ENCODE measurements at places on chromosomes 4 and X.

DNA sequence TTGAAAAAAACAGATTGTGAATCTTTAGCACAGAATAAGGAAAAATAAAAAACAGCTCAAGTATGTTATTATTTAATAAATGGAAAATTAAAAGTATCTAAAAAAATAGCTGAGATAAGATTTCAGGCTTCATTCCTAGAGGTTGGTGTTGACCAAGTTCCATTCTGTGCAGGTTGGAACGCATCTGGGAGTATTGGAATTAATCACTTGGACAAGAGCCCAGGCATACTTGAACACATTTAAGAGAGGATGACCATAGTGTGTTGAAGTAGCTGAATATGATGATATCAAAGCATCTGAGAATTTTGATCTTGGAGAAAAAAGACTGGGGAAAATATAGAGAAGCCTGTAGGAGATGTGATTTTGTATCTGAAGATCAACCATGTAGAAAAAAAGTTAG lies 54.6 kb upstream of the VCX start:
- no peak for DNase-seq

DNA sequence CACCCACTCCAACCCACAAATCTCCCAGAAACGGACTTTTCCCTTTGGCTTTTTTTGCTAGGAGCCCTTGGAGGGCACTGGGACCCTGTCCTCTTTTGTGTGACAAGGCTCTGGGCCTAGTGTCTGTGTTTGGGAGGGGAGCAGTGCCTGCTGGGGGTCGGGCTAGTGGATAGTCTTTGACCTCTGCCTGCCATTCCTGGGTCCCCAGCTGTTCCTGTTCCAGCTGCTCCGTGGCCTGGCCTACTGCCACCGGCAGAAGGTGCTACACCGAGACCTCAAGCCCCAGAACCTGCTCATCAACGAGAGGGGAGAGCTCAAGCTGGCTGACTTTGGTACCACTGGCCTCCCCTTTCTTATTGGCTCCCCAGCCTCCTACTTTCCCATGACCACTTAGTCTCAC lies 6.7 kb upstream of the USP11 start:
- no peak for DNase-seq

DNA sequence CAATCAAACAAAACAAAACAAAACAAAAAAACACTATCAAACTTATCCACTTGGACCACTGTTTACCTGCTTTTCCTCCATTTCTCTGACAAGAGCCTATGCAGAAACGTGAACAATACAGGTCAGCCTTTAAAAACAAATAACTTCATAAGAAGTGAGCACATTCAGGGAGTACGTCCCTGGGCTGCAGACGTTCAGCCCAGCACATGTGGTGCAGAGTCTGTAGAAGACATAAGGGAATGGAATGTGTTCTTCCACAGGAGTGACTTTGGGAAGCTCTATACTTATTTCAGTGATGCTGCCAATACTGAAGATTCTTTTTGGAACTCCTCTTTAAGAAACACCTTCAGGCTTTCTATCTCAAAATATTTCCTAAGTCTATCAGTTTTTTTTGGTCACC lies 120.6 kb downstream of the SPRY1 start:
- no peak for DNase-seq

GRCh38 chr4:153117554-153117953 lies 86.7 kb upstream of the TRIM2 start:
- no peak for DNase-seq

DNA sequence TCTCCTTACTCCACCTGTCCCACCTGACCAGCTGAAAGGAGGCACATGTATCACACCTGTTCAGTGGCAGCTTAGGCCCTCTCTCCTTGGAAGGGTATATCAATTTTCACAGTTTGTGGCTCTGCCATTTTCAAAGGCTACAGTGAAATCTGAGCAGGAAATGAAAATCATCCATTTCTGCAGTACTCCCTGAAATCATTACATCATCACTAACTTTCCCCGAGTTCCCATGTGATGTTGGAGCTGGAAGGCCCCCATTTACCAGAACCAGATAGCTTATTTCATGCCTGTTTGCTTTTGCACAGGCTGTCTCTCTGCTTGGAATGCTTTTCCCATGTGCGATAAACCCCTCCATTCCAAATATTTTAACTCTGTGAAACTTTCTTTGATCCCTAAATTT lies 31.0 kb upstream of the STX18 start:
- DNase-seq: no peak

GRCh38 chrX:53133400-53133799 lies 39.5 kb downstream of the KANTR start:
- DNase-seq: no peak

GRCh38 chr4:21195682-21196081 lies 495.4 kb downstream of the PACRGL start:
- no peak for DNase-seq

DNA sequence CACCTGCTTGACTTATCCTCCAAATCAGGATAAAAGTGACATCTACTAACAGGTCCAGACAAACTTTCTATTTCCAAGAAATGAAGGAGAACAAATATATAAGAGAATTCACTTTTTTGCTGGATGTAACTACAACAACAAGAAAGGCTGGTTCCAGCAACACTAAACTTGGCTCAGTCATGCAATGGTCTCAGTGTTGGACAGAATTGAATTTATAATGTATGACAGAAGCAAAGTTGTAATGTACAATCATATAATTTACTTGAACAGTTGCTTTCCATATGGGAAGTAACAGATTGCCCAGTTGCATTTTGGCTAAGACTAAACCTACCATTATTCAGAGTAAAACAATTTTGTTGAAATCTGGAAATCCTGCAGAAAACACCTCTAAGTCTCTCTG lies 183.3 kb upstream of the INTU start:
- DNase-seq: no peak

GRCh38 chrX:130726661-130727060 lies 176.3 kb downstream of the ENOX2 start:
- no peak for DNase-seq

- DNase-seq: no peak
Measured at GRCh38 chr4:81635739-81636138, 164.0 kb upstream of the RASGEF1B start.

DNA sequence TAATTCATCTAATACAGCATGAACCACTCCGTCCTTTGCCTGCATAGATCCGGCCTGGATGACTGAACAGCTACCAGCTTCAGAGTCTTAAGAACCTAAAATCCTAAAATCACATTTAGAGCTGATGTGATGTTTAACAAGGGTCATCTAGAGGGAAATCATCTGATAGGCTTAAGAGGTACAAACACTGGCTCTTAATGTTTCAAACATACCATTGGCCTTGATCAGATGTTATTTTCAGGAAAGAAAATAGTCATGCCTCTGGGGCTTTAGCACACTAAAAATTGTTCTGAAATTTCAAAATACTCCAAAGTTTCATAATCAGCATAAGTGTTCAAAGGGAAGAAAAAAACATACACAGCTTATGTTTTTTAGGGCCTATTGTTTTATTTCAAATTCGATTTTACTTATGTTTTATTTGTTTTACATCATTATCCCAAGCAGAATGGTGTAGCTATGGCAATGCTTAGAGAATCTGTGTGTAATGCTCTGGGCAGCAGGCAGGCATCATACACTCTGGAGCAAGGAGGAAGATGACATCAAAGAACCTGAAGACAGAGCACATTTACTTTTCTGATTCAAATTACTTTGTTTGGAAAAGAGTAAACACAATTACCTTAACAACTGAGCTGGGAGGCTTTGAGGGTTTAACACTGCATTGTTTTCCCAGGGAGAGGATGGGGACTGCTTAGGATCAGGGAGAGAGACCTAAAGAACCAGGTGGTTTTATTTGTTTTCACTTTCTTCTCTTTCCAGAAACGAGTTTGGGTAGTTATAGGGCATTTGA lies 25.3 kb upstream of the LEF1 start:
- DNase-seq: no peak

GRCh38 chrX:23633834-23634580 lies 33.3 kb upstream of the PRDX4 start:
- no peak for DNase-seq

DNA sequence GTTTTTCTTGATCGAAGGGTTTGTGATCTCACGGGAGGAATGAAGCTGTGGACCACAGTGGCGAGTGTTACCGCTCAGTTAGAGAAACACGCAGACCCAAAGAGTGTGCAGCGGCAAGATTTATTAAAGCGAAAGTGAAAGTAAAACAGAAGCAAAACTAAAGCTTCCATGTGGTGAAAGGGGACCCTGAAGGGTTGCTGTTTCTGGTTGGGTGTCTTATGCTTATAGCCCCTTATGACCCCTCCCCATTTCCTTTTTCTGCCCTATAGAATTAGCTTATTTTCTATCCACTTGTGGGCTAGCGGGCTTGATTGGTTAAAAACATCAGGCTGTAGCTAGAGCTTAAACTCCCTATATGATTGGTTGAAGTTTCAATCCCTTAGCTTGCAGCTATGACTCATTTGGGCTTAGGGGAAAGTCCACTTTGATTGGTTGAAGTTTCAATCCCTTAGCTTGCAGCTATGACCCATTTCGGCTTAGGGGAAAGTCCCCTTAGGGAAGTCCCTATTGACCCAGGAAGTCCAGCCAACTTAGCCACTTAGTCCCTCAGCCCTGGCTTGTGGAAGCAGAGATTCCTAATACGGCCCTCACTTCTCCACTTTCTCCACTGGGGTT lies 171.2 kb upstream of the NWD2 start:
- DNase-seq: no peak

- no peak for DNase-seq
Measured at GRCh38 chrX:46588263-46588662, 14.7 kb downstream of the CHST7 start.

GRCh38 chrX:37722595-37722994 lies 37.0 kb downstream of the XK start:
- no peak for DNase-seq

DNA sequence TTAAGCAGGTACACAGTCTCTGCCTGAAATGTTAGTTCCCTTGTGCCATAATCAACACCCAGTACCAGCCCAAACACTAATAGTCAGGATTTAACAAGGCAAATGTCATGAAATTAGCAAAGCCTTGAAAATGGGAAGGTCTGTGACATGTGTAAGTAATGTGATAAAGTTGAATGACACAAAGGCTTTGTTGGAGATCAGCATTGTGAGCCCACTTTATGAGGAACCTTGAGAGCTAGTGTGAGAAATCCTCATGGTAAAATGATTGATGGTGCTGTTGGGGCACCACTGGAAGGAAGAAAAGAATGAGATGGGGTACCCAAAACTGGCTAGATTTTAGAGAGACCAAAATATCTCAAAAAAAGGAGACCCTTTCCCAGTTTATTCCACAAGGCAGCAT lies 3.3 kb upstream of the LIN54 start:
- no peak for DNase-seq

DNA sequence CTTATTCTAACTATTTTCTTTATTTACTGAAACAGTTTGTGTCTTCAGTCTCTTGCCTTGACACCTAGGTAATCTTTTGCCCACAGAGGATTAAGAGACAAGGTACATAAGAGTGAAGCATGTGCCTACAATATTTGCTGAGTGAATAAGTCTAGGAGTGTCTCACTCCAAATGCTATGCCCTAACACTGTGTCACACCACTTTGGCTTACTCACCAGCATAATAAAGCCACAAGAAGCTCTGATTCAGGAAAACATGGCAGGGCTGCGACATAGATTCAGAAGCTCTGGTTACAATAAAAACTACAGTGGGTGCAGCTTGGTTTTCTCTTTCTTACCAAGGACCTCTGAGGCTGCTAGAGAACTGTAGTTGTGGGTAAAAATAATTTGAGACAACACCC lies 127.1 kb downstream of the RBM46 start:
- DNase-seq: no peak

- DNase-seq: no peak
Measured at GRCh38 chrX:115649461-115650063, 88.6 kb downstream of the PLS3 start.

- DNase-seq: no peak
Measured at GRCh38 chr4:188372829-188373228, 233.6 kb downstream of the TRIML1 start.

DNA sequence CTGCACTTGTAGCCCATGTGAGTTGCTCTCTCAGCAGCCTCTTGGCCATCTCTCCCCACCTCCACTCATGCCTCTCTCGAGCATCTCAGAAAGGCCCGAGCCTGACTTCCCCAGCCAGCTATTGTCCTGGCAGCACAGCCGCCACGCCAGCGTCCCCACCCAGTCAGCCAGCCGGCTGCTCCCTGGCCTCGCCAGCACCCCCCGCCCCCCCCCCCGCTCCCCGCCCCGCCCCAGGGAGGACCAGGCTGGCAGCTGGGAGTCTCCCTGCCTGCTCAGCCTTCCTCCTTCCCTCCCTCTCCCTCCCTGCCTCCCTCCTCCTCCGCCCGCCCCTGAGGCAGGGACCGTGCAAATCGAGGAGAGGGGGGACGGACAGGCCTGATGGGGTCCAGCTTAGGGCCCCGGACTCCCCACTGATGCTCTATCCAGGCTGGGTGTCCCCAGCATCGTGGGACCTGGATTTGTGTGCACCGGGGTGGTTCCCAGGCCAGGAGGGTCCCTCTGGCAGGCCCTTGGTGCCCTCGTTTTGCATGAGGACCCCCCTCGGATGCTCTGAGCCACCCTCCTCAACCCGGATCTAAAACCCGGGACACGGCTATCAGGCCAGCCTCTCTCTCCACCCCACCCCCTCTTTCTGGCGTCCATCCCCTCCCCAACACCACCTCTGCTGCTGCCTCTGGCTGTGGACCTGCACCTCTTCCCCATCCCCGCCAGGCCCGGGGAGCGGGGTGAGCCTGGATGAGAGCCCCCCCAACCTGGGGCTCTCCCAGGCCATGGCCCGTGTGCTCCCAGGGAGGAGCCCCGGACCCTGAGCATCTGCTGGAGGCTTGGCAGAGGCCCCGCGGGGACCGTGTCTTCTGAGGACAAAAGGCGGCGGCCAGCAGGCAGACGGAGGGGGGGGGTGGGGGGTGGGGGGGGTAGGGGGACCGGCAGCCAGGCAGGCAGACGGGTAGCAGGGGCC lies at the start of gene GPR173:
Gene GPR173, plus strand, starts transcription at position 621 of the 958 bp plus-strand sequence. CDS start 27,833 bp downstream, outside the sequence.
- no peak for DNase-seq

GRCh38 chrX:85627363-85627762 lies 247.9 kb upstream of the POF1B start:
- DNase-seq: no peak

GRCh38 chrX:108097380-108097779 lies 5.8 kb downstream of the ATG4A start:
- DNase-seq: no peak

DNA sequence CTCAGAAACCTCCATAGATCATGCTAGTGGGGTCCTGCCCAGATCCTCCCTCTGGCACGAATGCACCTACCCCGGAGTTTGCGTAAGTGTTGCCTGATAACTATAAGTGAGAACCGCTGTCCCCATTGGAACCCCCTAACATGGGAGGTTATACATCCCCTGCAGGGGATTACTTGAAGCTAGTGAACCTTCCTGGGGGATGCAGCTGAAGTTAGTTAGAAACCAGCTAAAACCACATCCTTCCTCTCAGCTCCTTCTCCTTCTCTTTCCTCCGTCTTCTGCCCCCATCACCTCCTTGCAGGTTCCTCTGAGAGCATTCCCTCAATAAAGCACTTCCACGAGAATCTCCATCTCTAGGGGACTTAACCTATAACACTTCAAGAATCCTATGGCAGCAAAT lies 95.0 kb downstream of the ZNF827 start:
- no peak for DNase-seq

- no peak for DNase-seq
Measured at GRCh38 chr4:36343501-36344175, 62.2 kb downstream of the DTHD1 start.

Measured in activated CD8-positive, alpha-beta memory T cell treated with anti-CD3 and anti-CD28 coated beads for 4 hours (primary cell).